ENCODE measurements at places on chromosomes 7 and 10.

DNA sequence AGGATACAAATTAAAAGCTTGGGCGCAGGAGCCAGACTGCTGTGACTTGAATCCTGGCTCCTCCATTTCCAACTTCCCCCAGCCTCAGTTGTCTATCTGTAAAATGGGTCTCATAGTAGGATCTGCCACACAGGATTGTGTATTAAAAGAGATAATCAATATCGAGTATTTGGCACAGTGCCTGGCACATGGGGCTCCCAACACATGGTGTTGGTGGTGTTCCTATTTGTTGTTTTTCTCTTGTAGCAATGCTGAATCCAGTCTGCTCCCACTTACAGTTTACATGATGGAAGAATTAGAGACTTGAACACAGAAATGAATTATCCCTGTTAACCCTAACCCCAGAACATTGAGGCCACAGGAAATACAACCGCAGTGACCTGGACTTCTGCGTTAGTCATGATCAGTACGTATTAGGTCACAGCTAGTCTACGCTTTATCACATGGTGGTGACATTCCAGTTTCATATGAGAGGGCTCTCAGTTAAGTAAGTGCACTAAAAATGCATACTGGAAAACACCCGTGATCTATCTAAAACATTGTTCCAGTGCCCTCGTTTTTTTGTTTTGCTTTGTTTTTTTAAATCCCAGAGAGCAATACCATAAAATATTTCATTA lies 169.5 kb upstream of the KLF14 start:
- DNase-seq = no peak

- no peak for DNase-seq
Measured at GRCh38 chr7:80640846-80641245, 2.4 kb downstream of the CD36 start.

- DNase-seq = no peak
Measured at GRCh38 chr10:91103384-91104192, 116.9 kb upstream of the PCGF5 start.

- no peak for DNase-seq
Measured at GRCh38 chr7:150476285-150476684, 25.9 kb downstream of the GIMAP8 start.

DNA sequence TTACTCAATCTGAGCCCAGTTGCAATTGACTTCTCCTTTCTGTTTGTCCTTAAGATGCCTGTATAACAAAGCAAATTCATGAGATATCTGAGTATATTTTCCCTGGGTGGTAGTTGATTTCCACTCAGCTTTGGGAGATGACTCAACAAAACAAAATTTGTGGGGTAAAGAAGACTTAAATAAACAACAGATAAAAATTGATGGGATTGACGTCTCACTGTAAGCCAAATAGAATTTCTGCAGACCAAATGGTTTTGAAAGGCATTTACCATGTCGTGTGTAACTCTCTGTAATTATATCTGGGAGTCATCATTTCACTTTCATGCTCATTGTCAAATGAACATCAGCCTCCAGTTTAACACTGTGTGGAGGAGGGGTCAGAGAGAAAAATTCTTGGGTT lies 255.4 kb upstream of the MYO3A start:
- DNase-seq = no peak

DNA sequence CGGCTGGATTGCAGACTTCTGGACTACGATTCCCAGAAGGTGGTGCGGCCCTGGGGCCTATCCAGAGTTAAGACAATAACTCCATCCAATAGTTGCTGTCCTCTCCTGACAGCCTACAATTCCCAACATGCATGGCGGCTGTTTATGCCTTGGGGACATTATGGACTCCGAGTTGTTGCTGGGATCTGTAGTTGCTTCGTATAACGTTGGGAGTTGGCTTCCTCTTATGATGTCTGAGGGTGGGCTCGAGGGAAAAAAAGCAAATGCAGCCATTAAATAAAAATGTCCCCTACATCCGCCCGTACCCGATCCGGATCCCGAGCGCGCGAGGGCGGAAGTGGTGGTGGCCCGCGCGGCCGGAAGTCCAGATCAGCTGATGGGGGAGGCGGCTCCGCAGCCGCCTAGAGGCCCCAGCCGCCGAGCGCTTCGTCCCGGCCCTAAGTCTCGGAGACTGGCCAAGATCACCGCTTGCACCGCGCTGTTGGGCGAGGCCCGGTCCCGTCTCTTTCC lies at the start of gene ZSWIM8:
TSS of gene ZSWIM8 (plus strand) at position 396 of the 510 bp plus-strand sequence. CDS start 273 bp downstream, outside the sequence.
- peak; percentile 96 for DNase-seq

- DNase-seq = no peak
Measured at GRCh38 chr10:86951184-86951761, 6.1 kb downstream of the MMRN2 start.

DNA sequence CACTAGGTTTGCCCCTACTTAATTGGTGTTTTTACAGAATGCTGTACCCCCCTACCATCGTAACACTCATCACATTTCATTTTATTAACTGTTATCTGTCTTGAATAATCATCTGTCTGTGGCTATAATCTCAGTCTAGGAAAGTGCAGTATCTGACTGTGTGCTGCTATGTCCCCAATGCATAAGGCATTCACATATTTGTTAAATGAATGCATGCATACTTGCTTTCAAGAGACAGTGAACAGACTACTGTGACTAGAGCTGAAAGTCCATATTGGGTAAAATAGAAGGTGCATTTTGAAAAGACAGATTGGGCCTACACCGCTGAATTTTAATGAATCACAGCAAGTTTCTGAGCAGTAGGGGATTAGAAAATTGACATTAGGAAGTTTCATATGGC lies 112.3 kb downstream of the ARHGAP12 start:
- no peak for DNase-seq

GRCh38 chr7:25358926-25359325 lies 130.6 kb upstream of the NPVF start:
- peak; percentile 16 for DNase-seq
